Activated CD4-positive, alpha-beta T cell treated with anti-CD3 and anti-CD28 coated beads for 36 hours (primary cell): ENCODE measurements at places on chromosomes 7 and 10. TPM values are rescaled to one million over a fixed set of nuclear protein-coding genes. Genes with fewer than 3 reads are reported as not detected.
A peak's percentile ranks its signal among the peaks of the same experiment; 100 is the strongest.

CHAT gene
- not detected for total RNA-seq

IFIT5 gene
- total RNA-seq, result 14.9 TPM

- H3K4me3 ChIP-seq, result no peak overlapping the region
- DNase-seq, result no peak
- H3K36me3 ChIP-seq, result no peaks in the 10 kb centered on the region
- no peaks in the 10 kb centered on the region for H3K4me1 ChIP-seq
- peaks cover 3% of the 10 kb centered on the region for H3K27me3 ChIP-seq
These were observed 805 bp upstream of the WDFY4 start for GRCh38 chr10:48683868-48684267.

RPP38 gene
- 26.1 TPM for total RNA-seq

CAV2 gene
- total RNA-seq, result not detected

- no peaks in the 10 kb centered on the region for H3K27me3 ChIP-seq
- no peak overlapping the region for H3K27ac ChIP-seq
- H3K4me3 ChIP-seq, result no peak overlapping the region
- no peaks in the 10 kb centered on the region for H3K36me3 ChIP-seq
- DNase-seq, result no peak
These were observed 280.7 kb upstream of the MAGI2 start for GRCh38 chr7:79734181-79734580.

PRR15 gene
- not detected for total RNA-seq

DNA sequence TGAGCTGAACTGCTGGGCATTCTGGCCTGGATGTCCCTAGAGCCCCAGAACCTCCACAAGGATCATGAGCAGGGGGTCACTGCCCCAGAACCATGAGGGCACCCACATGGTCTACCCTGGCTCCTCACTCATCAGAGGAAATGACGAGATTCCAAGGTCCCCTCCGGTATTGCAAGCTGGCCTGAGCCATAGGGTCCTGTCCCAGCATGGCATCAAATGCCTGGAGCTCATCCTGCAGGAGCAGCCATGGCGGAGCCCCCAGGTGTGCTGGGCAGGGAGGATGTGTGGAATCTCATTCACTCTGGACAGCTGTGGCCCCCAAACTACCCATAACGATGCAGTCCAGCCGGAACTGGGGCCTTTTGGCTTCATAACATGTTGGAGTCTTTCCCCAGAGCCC is 66.6 kb upstream of the ANTXRL start:
- no peaks in the 10 kb centered on the region for H3K27me3 ChIP-seq
- DNase-seq, result no peak
- H3K36me3 ChIP-seq, result peaks cover 9% of the 10 kb centered on the region
- H3K27ac ChIP-seq, result no peak overlapping the region
- no peak overlapping the region for H3K4me3 ChIP-seq

DNA sequence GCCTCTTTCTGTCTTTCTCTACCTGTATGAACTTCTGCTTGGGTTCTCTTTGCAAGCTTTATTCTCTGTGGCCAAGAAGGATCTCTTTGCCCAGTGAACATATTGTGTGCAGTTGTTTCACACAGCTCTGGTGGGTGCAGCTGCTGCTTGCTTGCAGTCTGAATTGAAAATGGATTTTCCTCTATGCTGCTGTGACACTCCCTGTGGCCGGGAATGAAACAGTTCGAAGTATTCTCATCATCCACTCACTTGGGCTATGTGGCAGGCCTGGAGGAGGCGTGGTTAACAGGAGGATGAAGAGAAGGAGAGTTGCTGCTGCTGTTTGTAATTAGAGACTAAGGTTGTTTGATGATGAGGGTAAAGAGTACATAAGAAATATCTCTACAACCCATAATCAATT is 28.4 kb upstream of the ITGA8 start:
- no peaks in the 10 kb centered on the region for H3K4me1 ChIP-seq
- DNase-seq, result no peak
- H3K36me3 ChIP-seq, result no peaks in the 10 kb centered on the region
- H3K27ac ChIP-seq, result no peak overlapping the region

DNA sequence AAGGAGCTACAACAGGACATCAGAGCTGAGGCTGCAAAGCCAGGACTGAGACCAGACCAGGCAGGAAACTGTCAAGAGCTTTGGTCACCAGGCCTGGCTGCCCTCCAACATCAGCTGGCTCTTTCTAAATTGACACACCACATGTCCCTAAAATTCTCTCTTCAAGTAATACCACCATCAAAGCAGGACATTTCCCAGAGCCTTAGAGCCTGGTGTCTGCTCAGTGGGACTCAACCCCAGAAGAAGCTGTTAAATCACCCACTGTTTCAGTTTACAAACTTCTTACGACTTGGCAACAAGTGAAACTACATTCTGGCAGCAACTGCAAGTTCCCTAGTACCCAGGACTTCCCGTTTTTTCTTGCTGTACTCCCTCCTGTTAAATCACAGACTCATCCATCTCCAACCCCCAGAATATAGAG is 3.8 kb upstream of the IL6 start:
- no peak overlapping the region for H3K4me3 ChIP-seq
- no peak overlapping the region for H3K27ac ChIP-seq
- peaks cover 23% of the 10 kb centered on the region for H3K4me1 ChIP-seq
- no peaks in the 10 kb centered on the region for H3K36me3 ChIP-seq
- peaks cover 18% of the 10 kb centered on the region for H3K27me3 ChIP-seq
- DNase-seq, result no peak

HOXA1 gene
- total RNA-seq, result 0.12 TPM

GLI3 gene
- 0.18 TPM for total RNA-seq

RPA3 gene
- 109 TPM for total RNA-seq

DNA sequence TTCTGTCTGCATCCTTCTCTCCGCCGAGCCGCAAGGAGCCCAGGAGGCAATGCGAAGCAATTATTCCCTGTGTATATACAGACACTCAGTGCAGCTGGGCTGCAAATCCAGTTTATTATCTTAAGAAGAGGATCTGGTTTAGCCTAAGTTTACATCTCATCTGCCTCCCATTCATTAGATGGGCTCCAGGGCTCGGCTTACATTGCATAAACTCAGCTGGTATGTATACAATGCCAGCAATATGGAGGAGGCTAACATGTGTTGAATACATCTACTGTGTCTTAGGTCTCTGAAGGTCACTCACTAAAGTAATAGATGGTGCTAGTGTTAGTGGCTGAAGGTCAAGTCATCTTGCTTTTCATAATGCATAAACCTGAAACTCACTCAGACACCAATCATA is 996.8 kb downstream of the KCNMA1 start:
- H3K4me3 ChIP-seq, result no peak overlapping the region
- H3K36me3 ChIP-seq, result no peaks in the 10 kb centered on the region
- no peak for DNase-seq
- no peaks in the 10 kb centered on the region for H3K4me1 ChIP-seq
- no peak overlapping the region for H3K27ac ChIP-seq

NACAD gene
- 0.14 TPM for total RNA-seq

GRCh38 chr7:143511593-143512047 is 33.9 kb downstream of the TAS2R41 start:
- no peaks in the 10 kb centered on the region for H3K36me3 ChIP-seq
- no peaks in the 10 kb centered on the region for H3K27me3 ChIP-seq
- no peak overlapping the region for H3K4me3 ChIP-seq
- no peak overlapping the region for H3K27ac ChIP-seq

DNA sequence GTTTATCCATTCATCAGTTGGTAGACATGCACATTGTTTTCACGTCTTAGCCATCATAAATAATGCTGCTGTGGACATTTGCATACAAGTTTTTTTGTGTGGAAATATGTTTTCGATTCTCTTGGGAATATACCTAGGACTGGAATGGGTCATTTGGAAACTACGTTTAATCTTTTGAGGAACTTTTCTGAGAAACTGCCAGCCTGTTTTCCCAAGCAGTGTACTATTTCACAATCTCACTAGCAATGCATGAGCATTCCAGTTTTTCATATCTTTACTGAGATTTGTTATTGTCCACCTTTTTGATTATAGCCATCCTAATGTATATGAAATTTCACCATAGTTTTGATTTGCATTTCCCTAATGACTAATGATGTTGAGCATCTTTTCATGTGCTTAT is 95.7 kb upstream of the JAZF1 start:
- no peaks in the 10 kb centered on the region for H3K36me3 ChIP-seq
- no peak overlapping the region for H3K27ac ChIP-seq
- H3K4me1 ChIP-seq, result peaks cover 3% of the 10 kb centered on the region

DNA sequence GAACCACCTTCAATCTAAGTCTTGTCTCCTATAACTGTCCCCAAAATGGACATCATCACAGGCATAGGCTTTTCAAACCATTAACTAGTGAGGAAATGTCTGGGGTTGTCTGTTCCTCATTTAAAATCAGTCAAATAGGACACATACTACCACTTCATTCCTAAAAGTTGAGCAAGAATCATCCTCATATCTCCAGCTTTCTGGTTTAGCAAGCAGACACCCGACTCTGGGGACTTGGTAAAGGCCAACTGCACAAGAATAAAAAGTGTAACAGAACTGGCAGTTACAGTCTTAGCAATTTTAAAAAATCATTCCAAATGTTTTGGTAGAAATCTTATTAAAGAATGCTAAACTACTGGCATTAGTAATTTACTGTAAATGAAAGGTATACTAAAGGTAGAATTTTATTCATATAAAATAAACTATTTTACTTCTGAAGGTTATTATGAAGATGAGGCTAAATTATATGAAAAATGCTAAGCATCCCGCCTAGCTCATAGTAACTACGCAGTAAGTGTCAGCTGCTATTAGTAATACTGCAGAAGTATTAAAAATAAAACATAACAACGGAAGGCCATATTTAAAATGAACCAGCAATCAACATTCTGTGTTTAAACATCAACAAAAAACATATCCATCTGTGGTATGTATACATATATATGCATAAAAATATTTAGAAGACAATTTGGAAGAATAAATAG is 60.8 kb downstream of the ZNF438 start:
- no peak overlapping the region for H3K4me3 ChIP-seq
- no peak for DNase-seq
- peaks cover 2% of the 10 kb centered on the region for H3K4me1 ChIP-seq
- H3K36me3 ChIP-seq, result no peaks in the 10 kb centered on the region
- no peaks in the 10 kb centered on the region for H3K27me3 ChIP-seq

DNA sequence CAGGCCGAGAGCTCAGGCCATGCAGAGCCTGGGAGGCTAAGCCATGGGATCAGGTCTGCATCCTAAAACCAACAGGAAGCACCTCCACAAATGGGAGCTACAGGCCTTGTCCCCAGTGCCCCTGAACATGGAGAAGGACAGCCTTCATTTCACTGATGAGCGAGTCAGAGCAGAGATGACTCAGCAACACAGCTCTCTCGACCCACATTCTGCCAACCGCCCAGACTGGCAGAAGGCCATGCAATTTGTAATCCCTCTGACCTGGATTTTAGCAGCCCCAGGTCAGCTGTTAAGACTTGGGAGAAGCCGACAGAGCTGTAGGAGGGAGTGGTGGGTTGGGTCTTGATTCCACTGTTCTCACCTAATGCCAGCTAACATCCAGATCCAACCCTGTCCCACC is 25.5 kb downstream of the VOPP1 start:
- peak; percentile 77 for DNase-seq
- H3K36me3 ChIP-seq, result peaks cover 29% of the 10 kb centered on the region
- H3K27me3 ChIP-seq, result no peaks in the 10 kb centered on the region

DNA sequence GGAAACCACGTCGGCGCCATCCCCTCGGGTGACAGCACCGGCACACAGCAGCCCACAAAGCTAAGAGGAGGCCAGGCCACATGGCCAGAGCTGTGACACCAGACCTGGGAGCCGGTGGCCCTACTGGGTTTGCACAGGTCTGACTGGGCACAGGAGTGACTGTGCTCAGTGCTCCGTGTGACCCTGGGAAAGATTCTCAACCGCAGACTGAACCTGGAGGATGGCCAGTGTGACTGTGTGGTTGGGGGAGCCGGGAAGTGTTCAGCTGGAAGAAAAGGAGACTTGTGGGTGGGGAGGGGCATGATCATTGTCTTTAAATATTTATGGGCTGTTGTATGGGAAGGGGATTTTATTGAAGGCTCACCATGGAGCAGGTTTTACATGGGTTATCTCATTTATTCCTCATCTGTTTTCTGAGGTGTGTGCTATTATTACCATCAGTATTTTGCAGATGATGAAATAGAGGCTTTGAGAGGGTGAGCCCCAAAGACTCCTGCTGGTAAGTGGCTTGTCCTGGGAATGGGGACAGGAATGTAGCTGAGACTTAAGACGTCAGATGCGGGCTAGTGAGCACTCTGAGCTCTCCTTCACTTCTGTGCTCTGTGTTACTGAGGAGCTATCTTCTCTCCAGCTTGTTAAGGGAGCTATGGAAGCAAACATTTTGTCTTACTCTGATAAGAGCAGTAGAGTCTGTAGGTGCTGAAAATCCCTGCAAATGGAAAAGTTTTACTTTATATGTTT is 127.5 kb downstream of the TMEM178B start:
- H3K4me3 ChIP-seq, result no peak overlapping the region
- no peak overlapping the region for H3K27ac ChIP-seq
- H3K27me3 ChIP-seq, result peaks cover 11% of the 10 kb centered on the region
- H3K4me1 ChIP-seq, result no peaks in the 10 kb centered on the region

GRCh38 chr7:66016131-66016461 is 34.1 kb upstream of the GUSB start:
- no peak overlapping the region for H3K27ac ChIP-seq
- H3K4me3 ChIP-seq, result no peak overlapping the region
- DNase-seq, result no peak

GRCh38 chr7:11742496-11742895 is 89.5 kb downstream of the THSD7A start:
- H3K4me3 ChIP-seq, result no peak overlapping the region
- H3K27me3 ChIP-seq, result no peaks in the 10 kb centered on the region
- H3K27ac ChIP-seq, result no peak overlapping the region
- H3K36me3 ChIP-seq, result no peaks in the 10 kb centered on the region

DNA sequence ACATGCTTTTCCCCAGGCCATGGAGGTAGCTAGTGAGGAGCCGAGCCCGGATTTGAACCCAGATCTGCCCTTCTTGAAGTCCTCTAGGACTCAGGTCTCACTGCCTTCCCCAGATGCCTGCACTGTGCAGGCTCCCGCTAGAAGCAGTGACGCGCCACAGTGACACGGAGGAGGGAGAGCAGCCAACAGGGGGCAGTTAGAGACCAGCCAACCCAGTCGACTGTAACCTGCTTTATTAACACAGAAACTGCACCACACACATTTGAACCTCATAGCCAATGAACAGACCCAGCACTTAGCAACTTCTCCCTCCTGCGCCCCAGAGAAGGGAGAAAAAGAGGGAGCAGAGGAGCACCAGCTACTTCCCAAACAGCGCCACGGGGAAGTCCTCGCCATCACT is 27.4 kb downstream of the PILRA start:
- H3K27me3 ChIP-seq, result peaks cover 11% of the 10 kb centered on the region
- DNase-seq, result peak; percentile 52
- no peaks in the 10 kb centered on the region for H3K36me3 ChIP-seq
- peaks cover 23% of the 10 kb centered on the region for H3K4me1 ChIP-seq
- no peak overlapping the region for H3K4me3 ChIP-seq
- H3K27ac ChIP-seq, result no peak overlapping the region
